ENCODE measurements at places on chromosomes 2 and 18.

- no peak for DNase-seq
Measured at GRCh38 chr2:65620524-65620923, 188.1 kb upstream of the SPRED2 start.

DNA sequence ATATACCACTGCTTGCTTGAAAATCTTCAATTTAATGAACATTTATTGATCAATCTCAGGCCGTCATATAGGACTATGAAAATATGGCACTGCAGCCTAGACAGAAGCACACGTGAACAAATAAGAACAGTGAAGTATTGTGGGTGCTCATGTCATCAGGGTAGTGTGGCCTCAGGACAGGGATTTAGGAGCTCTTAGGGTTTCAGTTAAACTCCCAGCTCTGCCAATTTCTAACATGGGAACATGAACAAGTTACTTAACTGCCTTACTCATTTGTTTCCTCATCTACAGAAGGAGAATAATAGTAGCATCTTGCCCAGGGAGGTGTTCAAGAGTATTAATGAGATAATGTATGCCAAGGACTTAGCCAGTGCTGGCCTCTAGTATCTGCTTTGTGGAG lies 146.0 kb upstream of the MAP3K20 start:
- DNase-seq, result no peak

- no peak for DNase-seq
Measured at GRCh38 chr18:58723810-58724602, 52.7 kb downstream of the MALT1 start.

GRCh38 chr2:241516520-241516965 lies 8.2 kb upstream of the STK25 start:
- DNase-seq, result no peak

- peak; percentile 73 for DNase-seq
Measured at GRCh38 chr2:170409164-170409535, 231.2 kb downstream of the MYO3B start.

GRCh38 chr2:31748041-31748440 lies 167.3 kb upstream of the SRD5A2 start:
- DNase-seq, result no peak

DNA sequence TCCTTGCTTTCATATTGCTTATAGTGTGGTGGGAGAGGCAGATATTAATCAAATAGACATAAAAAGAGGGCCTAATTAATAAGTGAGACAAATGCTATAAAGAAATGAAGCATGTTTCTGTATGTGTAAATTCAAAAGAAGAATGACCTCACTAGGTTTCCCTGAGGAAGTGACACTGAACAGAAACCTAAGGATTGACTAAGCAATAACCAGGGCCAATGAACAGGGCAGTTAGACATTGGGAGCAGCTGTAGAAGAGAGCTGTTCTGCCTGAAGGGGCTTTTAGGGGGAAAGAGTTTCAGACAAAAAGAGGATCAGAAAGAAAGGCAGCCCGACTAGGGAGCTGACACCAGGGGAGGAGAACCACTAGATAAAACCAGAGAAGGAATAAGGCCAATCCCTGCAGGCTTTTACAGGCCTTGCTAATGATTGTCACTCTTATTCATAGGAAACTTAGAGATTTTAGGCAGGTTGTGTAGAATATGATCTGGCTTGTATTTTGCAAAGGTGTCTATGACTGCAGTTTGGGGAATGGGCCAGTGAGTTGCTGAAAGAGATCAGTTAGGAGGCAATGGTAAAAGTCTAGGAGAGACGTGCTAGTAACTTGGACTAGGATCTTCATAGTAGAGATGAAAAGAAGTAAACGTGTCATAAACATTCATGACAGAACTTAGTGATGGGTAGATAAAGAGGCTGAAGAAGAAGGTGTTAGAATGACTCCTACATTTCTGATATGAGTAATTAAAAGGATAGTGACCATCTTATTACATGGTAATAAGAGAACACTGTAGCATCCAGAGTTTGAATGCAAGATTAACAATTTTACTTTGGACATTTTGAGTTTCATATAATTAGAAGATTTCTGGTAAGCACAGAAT lies 26.8 kb upstream of the NABP1 start:
- DNase-seq, result no peak

- no peak for DNase-seq
Measured at GRCh38 chr2:170821531-170822289, 5.0 kb downstream of the GAD1 start.
